ENCODE measurements at places on chromosomes 12 and 14.

DNA sequence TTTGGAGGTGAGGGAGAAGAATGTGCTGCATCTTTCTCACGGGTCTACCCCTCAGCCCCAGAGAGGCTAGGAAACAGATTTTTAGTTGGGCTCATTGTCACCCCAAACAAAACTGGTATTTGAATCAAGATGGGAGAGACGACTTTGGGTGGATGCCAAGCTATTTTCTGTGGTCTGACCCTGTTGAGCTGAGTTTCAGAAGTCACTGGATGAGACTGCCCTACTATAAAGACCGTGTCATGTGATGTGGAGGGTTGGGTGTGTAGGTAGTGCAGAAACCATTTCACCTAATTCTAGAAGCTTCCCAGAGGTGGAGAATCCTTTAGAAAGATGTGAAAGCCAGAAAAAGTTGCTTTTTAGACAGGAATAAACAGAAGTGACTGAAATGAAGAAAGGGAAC is 60.2 kb downstream of the IFT43 start:
- DNase-seq, result no peak

GRCh38 chr14:32941668-32942065 is 3.0 kb downstream of the NPAS3 start:
- no peak for DNase-seq

DNA sequence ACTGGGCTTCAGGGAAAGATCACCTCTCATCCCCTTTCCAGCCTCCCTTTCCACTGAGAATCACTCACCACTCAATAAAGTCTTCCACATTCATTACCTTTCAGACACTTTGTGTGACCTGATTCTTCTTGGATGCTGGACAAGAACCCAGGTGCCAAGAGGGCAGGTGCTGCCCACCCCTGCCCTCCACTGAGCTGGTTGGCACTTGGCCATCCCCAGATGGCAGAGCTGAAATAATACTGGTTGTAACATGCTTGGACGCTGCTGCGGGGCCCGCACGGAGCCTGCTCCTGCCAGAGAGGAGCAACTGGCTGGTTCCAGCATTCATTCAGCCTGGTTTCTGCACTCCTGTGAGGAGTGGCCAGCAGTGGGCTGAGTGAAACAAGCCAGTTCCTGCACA is 386.7 kb upstream of the CCDC196 start:
- no peak for DNase-seq

DNA sequence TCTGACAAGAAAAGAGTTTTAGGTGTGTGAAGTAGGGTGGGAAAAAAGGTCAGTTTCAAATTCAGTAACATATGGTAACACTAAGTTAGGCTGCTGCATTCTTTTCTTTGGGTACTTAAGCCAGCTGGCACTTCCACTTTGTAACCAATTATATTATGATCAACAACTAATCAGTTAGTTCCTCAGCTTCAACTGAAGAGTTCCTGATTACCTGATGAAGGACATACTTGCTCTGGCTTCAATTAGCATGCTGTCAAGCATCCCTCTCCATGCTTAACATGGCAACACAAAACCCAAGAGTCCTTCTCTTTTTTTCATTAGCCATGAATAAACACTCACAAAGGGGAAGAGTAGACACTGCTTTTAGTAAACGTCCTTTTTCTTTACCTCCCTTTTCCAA is 6.8 kb upstream of the KANSL2 start:
- DNase-seq, result no peak

DNA sequence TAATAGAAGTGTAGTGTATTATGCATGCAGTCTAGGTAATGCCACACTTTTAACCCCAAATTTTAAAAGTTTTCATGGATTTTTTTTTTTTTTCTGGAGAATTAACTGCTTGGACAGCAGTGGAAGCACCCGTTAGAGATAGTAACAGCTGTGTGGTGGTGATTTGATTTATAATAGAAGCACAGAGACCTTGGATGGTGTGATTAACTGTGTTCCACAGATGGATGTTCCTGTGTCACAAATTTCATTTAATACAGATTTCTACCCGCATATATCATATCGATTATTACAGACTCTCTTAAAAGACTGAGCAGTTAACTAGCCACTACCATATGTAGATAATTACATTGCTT is 47.0 kb downstream of the IFT81 start:
- DNase-seq, result no peak

GRCh38 chr14:50615552-50615951 is 52.6 kb downstream of the SAV1 start:
- no peak for DNase-seq

GRCh38 chr12:88242571-88242925 is 100.4 kb downstream of the TMTC3 start:
- DNase-seq, result no peak

DNA sequence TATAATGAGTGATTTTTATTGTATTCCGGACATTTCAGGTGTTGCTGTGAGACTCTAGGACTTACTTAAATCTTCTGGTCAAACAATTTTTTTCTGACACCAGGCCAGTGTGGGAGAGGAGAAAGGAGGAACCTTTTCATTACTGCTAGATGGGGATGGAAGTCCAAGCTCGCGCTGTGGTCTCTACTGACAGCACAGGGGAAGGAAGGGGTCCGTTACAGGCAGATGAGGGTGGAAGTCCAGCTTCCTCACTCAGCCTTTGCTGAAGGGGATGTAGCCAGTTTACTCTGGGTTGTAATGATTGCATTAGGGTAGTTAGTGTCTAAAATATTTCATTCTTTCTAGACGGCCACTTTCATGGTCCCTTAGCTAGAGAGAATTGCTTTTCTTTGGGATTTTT is 26.3 kb upstream of the ST8SIA1 start:
- no peak for DNase-seq

DNA sequence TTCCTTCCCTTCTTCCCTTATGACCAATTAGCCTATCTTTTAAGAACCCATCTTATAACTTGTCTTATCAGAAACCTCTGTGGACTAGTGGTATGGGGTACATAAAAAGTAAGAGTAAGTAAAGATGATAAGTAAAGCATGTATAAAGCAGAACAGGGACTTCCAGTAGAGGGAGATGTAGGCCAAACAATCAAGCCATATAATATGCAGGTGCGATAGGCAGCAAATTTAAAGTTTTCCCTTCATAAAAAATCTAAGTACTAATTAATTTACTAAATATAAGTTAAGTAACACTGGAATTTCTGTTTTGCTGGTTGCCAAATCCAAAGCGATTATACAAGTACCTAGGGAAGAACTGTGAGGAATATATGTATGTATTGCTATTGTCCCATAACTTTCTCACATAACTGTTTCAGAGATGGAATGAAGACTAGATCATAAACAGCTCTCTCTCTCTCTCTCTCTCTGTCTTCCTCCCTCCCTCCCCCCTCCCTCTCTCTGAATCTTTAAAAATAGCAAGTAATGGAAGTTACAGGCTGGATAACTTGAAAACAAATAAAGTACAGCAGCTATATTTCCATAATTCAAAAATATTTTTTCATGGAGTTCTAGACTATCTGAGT is 25.7 kb downstream of the METTL25 start:
- peak; percentile 24 for DNase-seq

GRCh38 chr12:113891739-113892520 is 74.2 kb downstream of the RBM19 start:
- no peak for DNase-seq

DNA sequence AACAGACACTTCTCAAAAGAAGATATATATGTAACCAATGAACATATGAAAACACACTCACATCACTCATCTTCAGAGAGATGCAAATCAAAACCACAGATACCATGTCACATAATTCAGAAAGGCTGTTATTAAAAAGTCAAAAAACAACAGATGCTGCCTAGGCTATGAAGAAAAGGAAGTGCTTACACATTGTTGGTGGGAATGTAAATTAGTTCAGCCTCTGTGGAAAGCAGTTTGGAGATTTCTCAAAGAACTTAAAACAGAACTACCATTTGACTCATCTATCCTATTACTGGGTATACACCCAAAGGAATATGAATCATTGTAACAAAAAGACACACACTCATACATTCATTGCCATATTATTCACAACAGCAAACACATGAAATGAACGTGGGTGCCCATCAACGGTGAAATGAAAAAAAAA is 35.1 kb downstream of the EIF2S3B start:
- DNase-seq, result peak; percentile 47

GRCh38 chr14:69087061-69087461 is 65.9 kb downstream of the DCAF5 start:
- no peak for DNase-seq

- no peak for DNase-seq
Measured at GRCh38 chr12:132384916-132385774, 55.8 kb upstream of the GALNT9 start.

DNA sequence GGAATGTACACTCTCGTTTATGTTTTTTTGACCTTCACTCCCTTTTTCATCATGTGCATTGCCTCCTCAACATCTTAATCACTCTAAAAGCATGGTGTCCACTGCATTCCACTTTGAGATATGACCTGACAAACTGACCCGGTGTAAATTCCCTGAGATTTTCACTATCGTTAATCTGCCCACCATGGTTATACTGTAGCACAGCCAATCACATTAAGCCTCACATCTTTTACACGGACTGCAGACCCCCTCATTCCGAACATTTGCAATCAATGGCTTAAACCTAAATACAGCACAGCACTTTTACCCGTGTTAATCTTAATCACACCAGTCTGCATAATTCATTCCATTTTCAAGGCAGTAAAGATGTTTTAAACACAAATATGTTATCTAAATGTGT is 2.4 kb downstream of the RERG start:
- DNase-seq, result no peak

- DNase-seq, result no peak
Measured at GRCh38 chr12:3743803-3744202, 9.1 kb downstream of the CRACR2A start.

GRCh38 chr14:102182936-102183619 is 43.4 kb downstream of the WDR20 start:
- DNase-seq, result no peak

GRCh38 chr12:95977764-95978305 is 18.3 kb downstream of the HAL start:
- DNase-seq, result no peak

- no peak for DNase-seq
Measured at GRCh38 chr14:71722885-71723284, 209.3 kb upstream of the RGS6 start.

All from Jurkat, Clone E6-1 (cell line).